RCC 7860 (cell line): ENCODE measurements at places on chromosomes 4 and X.

GRCh38 chr4:142043509-142043908, 407.1 kb downstream of the IL15 start:
- DNase-seq, result peak; percentile 30

GRCh38 chrX:119004920-119005524, 30.6 kb downstream of the LONRF3 start:
- DNase-seq, result peak; percentile 7

DNA sequence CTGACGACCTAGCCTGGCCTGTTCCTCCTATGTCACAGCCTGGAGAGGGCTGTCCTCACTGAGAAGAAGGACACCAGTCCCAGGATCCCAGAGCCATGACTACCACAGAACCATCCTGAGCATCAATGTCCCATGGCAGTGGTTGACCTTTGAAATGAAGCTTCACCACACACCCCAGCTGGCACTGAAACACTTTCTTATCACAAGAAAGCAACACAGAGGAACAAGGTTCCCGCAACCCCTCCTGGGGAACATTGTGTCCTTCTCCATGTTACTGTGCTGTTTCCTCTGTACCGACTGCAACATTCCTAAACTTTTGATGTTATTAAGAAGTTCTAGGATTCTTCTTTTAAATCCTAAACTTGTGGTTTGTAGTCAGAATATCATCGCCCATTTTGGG, 21.2 kb upstream of the FAM156A start:
- no peak for DNase-seq

DNA sequence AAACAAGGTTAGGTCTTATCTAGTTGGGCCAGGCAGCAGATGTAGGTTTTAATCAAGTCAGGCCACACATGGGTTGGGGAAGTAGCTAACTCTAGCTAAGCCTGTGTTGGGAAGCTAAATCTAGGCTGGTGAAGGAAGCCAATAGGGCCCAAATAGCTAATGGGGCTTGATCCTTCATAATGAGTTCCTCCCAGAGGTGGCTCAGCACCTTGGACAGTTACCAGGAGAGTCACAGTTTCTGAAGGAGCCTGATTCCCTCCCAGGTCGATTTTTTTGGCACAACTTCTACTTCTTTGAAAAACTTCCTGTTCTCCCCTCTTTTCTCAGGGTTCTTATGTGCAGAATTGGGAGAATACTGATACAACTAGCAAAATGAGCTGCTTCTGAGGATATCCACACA, 242.5 kb upstream of the PRPS2 start:
- DNase-seq, result no peak
